ENCODE measurements at places on chromosomes 12 and 14. TPM values are rescaled to one million over a fixed set of nuclear protein-coding genes. Genes with fewer than 3 reads are reported as not detected.

The PKP2 gene
- 13.7 TPM for polyA plus RNA-seq

The CLEC6A gene
- 0.02 TPM for polyA plus RNA-seq

The RNASE7 gene
- 1.6 TPM for polyA plus RNA-seq

The DLK1 gene
- polyA plus RNA-seq, result 6.9 TPM

The ISCA2 gene
- polyA plus RNA-seq, result 34.1 TPM

The KCNJ8 gene
- 3.5 TPM for polyA plus RNA-seq

- no peak for DNase-seq
These were observed 139.7 kb upstream of the FLRT2 start for GRCh38 chr14:85390236-85390635.

GRCh38 chr14:69863083-69863482 lies 16.1 kb upstream of the SMOC1 start:
- DNase-seq, result no peak

- DNase-seq, result no peak
These were observed 1331.5 kb upstream of the TMEM132C start for GRCh38 chr12:126935435-126935834.

DNA sequence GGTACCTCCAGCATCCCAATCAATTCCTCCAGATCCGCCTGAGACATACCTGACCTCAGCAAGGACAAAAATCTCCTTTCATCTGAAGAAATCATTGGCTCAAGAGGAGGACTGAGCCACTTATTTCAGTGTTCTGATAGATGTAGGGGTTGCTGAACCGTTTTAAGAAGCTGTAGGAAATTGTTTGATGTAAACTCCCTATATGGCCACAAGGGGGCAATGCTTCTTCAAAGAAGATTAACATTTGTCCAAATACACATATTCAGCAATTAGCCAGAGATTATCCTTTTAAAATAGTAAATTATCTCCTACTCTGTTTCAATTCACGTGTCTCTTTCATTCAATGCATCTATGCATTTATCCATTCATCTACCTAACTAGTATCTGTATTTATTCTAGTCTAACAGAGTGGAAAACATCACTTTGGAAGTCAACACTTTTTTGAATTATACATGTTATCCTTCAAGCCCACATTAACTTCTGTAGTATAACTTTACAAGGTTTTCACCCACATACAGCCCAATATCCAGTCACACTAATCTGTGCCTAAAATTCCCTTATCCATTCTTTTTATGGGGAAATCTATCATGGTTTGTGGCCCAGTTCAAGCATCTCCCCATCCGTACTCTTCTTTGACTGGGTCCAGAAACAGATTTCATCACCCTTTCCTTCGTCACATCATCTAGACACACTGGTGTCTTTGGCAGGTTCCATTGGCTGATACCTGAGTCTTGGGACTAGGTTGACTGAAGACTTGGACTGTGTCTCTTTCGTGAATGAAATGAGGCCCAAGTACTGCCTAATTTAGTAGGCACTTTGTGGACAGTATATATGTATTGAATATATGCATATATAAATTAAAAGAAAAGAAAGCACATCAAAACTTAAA lies 411.0 kb upstream of the OR4E1 start:
- peak; percentile 66 for DNase-seq

GRCh38 chr12:126772171-126772864 lies 1494.7 kb upstream of the TMEM132C start:
- DNase-seq, result no peak

- no peak for DNase-seq
These were observed 96.2 kb downstream of the CPSF2 start for GRCh38 chr14:92217936-92218335.

GRCh38 chr12:63931703-63932102 lies 87.2 kb downstream of the SRGAP1 start:
- no peak for DNase-seq

DNA sequence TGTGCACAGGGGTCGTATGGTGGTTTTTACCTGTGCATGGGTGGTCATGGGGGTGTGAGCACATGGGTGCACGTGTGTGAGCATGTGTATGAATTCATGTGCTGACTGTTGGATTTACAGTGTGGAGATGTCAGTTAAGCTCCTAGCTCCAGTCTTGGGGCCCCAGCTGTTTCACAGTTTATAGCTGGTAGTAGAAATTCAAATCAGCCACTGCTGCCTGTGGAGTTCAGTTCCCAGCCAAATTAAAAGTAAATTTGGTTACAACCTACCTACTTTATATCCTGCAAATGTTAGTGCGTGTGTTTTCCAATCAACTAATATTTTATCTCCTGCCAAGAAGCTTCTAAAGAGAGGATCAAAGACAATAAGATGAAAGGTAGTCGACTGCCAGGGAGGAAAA lies 56.0 kb upstream of the HSPB8 start:
- DNase-seq, result no peak

All from thymus (tissue), 14 donors.